ENCODE measurements at places on chromosomes 2 and 18. TPM values are rescaled to one million over a fixed set of nuclear protein-coding genes. Genes with fewer than 3 reads are reported as not detected.
A peak's percentile ranks its signal among the peaks of the same experiment; 100 is the strongest.

The GPR35 gene
- total RNA-seq = 1.9 TPM

The LIMS3 gene
- 2.2 TPM for total RNA-seq

The CYP27C1 gene
- total RNA-seq = not detected

The C18orf63 gene
- total RNA-seq = not detected

The DSEL gene
- 8.6 TPM for total RNA-seq

The CDCA7 gene
- total RNA-seq = 1.7 TPM

The SCN7A gene
- 71.5 TPM for total RNA-seq

The MC2R gene
- total RNA-seq = not detected

The SPOPL gene
- total RNA-seq = 40.6 TPM

The SLC16A14 gene
- 2.8 TPM for total RNA-seq

GRCh38 chr2:30588994-30589393, 141.9 kb downstream of the LCLAT1 start:
- H3K36me3 ChIP-seq = no peaks in the 10 kb centered on the region
- DNase-seq = no peak
- peaks cover 18% of the 10 kb centered on the region for H3K4me1 ChIP-seq
- H3K4me3 ChIP-seq = no peak overlapping the region
- no peak overlapping the region for H3K27ac ChIP-seq

GRCh38 chr18:13610555-13611141, 115.7 kb downstream of the FAM210A start:
- H3K4me3 ChIP-seq = peak overlapping the region; percentile 51
- H3K36me3 ChIP-seq = no peaks in the 10 kb centered on the region
- H3K27me3 ChIP-seq = no peaks in the 10 kb centered on the region

GRCh38 chr2:14558335-14558919, 74.1 kb upstream of the LRATD1 start:
- H3K27ac ChIP-seq = no peak overlapping the region
- H3K4me3 ChIP-seq = no peak overlapping the region
- H3K36me3 ChIP-seq = no peaks in the 10 kb centered on the region
- no peaks in the 10 kb centered on the region for H3K27me3 ChIP-seq

DNA sequence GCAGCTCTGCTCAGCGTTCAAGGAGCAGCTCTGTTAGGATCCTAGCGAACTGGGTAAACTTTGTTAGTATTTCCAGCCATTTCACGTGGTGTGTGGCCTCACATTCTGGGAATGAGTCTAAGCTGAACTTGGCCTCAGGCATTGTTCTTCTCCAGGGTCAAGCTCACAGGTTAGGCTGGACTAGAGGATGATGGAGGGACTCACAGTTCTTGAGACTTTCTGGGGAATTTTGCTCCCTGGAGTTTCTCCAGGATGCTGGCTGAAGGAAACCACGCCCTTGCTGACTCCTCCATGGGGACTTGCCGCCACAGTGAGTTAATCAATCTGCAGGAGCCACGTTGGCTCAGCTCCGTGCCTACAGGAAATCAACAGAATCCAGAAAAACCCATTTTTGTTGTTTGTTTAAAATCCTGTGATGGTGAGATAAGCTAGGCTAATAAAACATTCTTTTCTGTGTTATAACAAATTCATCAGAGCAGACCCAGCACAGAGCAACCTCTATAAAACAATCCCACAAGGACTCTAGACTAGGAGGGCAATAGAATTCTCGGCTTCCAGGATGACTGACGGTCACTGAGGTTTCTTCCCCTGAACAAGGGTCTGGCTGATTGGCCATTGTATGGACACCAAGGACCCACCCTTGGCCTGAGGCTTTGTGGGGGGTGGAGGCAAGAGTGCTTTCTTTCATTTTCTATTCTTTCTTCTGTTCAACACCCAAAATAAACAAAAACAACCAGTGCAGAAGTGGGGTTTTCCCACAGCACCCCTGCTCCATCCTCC, 12.6 kb downstream of the CNDP1 start:
- no peak for DNase-seq
- peaks cover 2% of the 10 kb centered on the region for H3K27me3 ChIP-seq
- peaks cover 26% of the 10 kb centered on the region for H3K4me1 ChIP-seq
- peak overlapping the region; percentile 45 for H3K27ac ChIP-seq

GRCh38 chr2:149055751-149056150, 17.3 kb downstream of the LYPD6B start:
- no peaks in the 10 kb centered on the region for H3K27me3 ChIP-seq
- no peak overlapping the region for H3K27ac ChIP-seq
- no peaks in the 10 kb centered on the region for H3K36me3 ChIP-seq
- no peaks in the 10 kb centered on the region for H3K4me1 ChIP-seq
- no peak overlapping the region for H3K4me3 ChIP-seq
- no peak for DNase-seq

DNA sequence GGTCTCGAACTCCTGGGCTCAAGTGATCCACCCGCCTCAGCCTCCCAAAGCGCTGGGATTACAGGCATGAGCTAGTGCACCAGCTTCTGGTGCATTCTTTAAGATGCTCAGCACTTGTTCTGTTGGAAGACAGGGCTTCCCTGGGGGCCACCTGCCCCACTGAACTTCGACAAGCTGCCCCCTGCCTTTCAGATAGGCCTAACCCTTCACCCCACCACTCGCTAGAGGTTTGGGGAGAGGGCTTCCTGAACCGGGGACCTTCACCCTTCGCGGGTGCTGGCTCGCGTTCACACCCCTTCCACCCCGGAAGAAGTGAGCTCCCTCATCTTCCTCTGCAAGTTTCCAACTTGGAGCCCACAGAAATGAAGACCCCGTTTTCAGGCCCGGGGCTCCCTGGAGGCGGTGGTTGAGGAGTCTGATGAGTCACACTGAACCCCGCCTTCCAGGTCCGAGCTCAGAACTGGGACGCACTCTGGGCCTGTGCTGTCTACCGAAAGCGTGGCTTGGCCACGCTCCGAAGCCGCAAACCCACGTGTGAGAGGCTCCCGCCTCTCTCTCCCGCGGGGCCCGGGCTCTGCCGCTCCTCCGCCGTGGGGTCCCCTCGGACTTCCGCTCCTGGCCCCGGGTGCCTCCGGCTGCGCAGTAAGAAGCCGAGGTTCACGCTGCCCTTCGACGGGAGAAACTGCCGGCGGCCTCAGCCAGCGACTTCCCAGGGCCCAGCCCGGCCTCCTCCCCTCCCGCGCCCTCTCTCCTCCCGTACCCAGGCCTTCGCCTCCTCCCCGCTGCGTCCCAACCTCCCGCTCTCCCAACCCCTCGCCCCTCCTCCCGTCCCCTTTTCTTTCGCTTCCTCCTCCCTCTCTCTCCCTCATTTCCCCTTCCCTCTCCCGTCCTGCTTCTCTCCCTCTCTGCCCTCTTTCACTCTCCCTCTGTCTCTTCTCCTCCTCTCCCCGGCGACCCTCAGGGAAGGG, 47.5 kb upstream of the SP3 start:
- H3K4me1 ChIP-seq = peaks cover 34% of the 10 kb centered on the region
- DNase-seq = peak; percentile 94

- H3K27ac ChIP-seq = no peak overlapping the region
- no peak for DNase-seq
- H3K4me1 ChIP-seq = no peaks in the 10 kb centered on the region
- H3K4me3 ChIP-seq = no peak overlapping the region
These were observed 15.4 kb upstream of the RAB27B start for GRCh38 chr18:54812885-54813284.

DNA sequence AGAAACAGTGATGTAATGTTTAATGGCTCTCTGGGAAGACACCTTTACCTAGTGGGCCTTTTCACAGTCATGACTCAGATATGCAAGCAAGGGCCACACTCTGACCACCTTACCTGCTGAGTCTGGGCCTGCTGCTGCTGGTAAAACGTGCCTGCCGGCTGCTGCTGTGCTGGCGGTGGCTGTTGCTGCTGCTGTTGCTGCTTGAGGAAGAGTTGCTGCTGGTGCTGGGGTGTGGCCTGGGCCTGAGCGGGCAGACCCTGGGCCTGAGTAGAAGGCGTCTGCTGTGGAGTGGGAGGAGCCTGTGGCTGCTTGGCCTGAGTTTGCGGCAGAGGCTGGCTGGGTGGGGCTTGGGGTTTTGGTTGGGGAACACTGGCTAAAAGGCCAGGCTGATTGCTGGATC, 81.6 kb upstream of the NFU1 start:
- no peak overlapping the region for H3K4me3 ChIP-seq
- no peak for DNase-seq
- no peak overlapping the region for H3K27ac ChIP-seq
- peaks cover 95% of the 10 kb centered on the region for H3K36me3 ChIP-seq

DNA sequence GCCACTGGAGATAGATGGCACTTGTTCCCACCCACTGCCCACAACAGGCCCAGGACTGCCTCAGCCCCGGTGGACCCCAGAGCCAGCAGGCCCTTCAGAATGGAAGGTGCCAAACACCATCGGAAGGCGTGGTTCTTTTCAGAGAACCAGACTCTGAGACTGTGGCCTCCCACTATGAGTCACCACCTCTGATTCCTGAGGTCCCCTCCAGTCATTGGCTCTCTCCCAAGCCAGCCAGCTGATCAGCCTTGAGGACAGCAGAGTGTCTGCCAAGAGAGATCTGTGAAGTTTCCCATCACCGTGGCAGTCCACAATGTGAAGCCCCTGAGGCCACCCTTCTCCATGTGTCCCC, 10.4 kb upstream of the MAP3K2 start:
- no peak for DNase-seq
- H3K4me1 ChIP-seq = peaks cover 23% of the 10 kb centered on the region
- H3K4me3 ChIP-seq = no peak overlapping the region
- H3K27me3 ChIP-seq = no peaks in the 10 kb centered on the region
- no peaks in the 10 kb centered on the region for H3K36me3 ChIP-seq

DNA sequence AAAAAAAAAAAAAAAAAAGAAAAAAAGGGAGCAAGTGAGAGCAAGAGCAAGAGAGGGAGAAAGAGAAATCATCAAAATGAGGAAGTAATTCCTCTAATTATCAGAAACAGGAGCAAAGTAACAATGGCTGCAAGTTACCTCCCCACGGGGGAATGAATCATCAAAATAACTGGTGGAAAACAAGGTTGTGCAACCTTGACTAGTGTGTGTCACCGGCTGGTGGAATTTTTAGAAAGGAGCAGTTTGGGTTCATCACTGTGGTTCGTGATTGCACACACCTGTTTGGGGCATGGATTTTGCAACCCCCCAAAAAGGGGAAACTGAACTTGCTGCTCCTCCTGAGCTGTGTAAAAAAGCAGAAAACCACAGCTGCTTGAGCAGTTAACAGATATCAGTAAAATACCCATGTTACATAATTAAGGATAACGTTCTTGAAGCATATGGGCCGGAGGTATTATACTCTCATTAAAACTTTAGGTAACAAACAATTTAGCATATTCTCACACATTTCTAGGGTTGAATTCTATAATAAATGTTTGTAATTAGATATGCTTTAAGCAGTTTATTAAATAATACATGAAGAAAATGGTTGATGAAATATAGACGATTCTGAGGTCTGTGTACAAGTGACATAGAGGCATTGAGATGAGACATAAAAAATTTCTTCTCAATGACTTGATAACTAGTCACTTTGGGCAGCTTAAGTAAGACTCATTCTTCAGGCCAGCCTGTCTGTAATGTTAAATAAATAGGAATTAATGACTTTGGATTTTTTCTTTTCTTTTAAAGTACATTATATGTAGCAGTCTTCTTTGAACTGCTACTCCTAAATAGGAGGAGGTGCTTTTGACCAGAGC, 184.2 kb upstream of the ZEB2 start:
- H3K4me1 ChIP-seq = no peaks in the 10 kb centered on the region
- no peak overlapping the region for H3K4me3 ChIP-seq
- no peak overlapping the region for H3K27ac ChIP-seq
- no peak for DNase-seq
- H3K27me3 ChIP-seq = no peaks in the 10 kb centered on the region

GRCh38 chr18:69674966-69675365, 272.7 kb downstream of the CD226 start:
- no peak overlapping the region for H3K27ac ChIP-seq
- no peaks in the 10 kb centered on the region for H3K4me1 ChIP-seq
- no peaks in the 10 kb centered on the region for H3K36me3 ChIP-seq
- no peaks in the 10 kb centered on the region for H3K27me3 ChIP-seq

GRCh38 chr18:11296946-11297345, 147.6 kb upstream of the PIEZO2 start:
- no peaks in the 10 kb centered on the region for H3K4me1 ChIP-seq
- no peak for DNase-seq
- no peak overlapping the region for H3K4me3 ChIP-seq

DNA sequence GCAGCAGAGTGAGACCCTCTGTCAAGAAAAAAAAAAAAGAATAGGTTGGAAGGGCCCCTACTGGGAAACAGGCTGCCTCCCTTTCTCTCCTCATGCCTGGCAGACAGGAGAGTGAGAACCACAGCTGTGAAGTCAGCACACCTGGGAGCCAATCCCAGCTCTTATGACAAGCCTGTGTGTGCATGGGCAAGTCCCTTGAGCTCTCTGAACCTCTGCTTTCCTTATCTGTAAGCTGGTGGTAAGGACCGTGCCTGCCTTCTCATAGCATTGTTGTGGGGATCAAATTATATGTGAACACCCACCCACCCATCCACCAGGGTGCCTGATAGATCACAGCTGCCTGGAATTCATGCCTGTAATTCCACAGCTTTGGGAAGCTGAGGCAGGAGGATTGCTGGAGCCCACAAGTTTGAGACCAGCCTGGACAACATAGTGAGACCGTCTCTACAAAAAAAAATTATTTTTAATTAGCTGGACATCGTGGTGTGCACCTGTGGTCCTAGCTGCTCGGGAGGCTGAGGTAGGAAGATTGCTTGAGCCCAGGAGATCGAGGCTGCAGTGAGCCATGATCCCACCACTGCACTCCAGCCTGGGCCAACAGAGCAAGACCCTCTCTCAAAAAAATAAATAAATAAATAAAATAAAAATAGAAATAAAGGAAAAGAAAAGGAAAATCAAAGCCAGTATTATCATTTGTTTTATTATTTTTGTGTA, 66.9 kb upstream of the MCFD2 start:
- peak overlapping the region; percentile 85 for H3K27ac ChIP-seq
- H3K27me3 ChIP-seq = no peaks in the 10 kb centered on the region
- DNase-seq = no peak
- H3K4me1 ChIP-seq = peaks cover 61% of the 10 kb centered on the region
- H3K36me3 ChIP-seq = peaks cover 36% of the 10 kb centered on the region
- no peak overlapping the region for H3K4me3 ChIP-seq

DNA sequence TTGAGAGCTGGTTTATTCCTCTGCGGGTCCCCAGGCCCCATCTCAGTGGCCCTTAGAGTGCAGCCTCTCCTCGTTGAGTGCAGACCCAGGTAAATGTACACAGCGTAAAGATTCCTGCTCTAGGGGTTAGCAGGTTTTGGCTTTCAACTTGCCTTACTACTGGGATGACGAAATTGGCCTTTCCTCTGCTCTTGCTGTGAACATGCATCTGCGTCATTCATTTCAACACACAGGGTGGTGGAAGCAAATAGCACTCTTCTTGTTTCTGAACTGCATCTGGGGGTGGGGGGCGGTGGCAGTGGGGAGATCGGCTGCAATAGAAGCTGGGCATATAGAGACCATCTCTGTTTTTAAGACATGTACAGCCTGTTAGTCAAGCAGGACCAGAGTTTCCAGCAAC, 16.5 kb upstream of the SLC16A14 start:
- no peaks in the 10 kb centered on the region for H3K27me3 ChIP-seq
- no peaks in the 10 kb centered on the region for H3K36me3 ChIP-seq
- H3K27ac ChIP-seq = no peak overlapping the region
- DNase-seq = peak; percentile 66
- no peak overlapping the region for H3K4me3 ChIP-seq

Data from esophagus muscularis mucosa (tissue), 4 donors.